Pulmonary artery endothelial cell (primary cell): ENCODE measurements at places on chromosomes 2 and 18.

DNA sequence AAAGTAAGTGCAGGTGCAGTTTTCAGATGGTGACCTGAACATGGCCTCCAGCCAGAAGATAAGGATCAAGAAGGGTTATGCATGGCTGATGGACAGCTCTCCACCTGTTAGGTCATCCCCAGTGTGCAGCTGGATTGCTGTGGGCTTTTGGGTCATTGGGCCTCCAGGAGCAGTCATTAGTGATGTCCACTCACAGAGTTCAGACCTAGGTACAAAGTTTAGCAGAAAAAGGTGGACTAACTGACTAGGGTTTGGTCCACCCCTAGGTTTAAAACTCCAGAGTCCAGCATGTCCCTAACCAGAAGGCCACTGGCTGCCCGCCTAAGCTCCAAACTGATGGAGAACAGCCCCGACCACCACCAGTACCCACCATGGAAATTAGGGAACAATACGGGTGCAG lies 18.3 kb upstream of the SULT1C2 start:
- DNase-seq, result no peak

GRCh38 chr2:236928380-236929037 lies 157.2 kb upstream of the COPS8 start:
- DNase-seq, result no peak

- peak; percentile 17 for DNase-seq
Observed at GRCh38 chr2:57906152-57906732, 140.4 kb upstream of the VRK2 start.

DNA sequence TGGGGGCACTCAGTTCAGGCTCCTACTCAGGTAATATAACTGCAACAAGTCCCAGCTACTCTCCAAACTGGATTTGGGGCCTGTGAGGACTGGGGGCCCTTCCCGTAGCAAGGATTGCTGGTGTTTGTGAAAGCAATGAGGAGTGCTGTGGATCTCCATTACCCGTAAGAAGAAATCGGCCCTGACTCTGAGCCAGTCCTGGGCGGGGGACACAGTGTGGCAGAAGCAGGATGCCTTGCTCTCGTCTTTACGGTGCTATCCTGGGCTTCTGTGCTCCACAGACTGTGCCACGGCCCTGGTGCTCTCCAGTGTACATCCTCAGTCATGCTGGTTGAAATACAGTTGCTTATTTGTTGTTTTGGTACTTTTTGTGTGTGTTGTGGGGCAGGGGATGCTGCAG lies 172.9 kb downstream of the NDUFA10 start:
- no peak for DNase-seq

GRCh38 chr2:131046028-131046917 lies 47.0 kb downstream of the FAM168B start:
- no peak for DNase-seq

GRCh38 chr2:106165561-106165960 lies 28.5 kb downstream of the UXS1 start:
- no peak for DNase-seq

GRCh38 chr2:69529480-69529879 lies 92.2 kb upstream of the NFU1 start:
- no peak for DNase-seq

DNA sequence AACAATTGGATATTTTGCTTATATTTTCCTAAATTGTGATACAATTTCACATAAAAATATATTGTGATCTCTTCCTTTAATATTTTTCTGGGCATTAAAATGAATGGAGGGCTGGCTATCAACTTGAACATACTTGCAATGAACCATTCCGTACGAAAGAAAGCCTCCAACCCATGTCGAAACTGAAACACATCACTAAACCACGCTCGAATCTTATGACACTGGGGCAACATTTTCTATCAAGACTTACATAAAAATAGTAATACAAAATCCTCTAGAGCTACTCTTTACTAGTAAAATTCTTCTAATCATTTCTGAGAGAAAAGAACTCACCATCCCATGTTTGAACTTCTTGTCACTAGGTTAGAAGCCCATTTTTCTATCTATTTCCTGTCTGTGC lies 132.8 kb upstream of the DOK6 start:
- DNase-seq, result no peak

DNA sequence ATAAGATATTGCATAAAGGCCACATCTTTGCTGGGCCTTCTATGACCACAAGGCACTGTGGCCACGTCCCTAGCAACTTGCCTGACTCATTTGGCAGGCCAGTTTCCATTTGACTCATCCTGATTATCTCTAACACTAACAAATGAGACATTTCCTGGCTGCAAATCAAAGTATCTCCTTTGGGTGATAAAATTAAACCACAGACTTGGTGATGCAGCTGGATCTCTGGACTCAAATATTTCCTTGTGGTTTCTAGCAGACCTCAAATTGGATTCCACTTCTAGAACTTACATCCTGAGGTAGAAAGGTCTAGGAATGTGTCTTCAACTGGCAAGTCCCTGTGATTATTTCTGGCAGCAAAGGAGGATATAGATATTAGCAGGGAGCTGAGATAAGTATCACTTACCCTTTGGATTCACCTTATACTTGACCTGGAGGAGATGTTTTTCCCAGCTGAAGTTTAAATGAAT lies 167.9 kb upstream of the NXPH2 start:
- DNase-seq, result no peak

GRCh38 chr2:65969161-65969560 lies 465.8 kb upstream of the MEIS1 start:
- no peak for DNase-seq

GRCh38 chr18:32366586-32367538 lies 103.8 kb downstream of the GAREM1 start:
- no peak for DNase-seq

DNA sequence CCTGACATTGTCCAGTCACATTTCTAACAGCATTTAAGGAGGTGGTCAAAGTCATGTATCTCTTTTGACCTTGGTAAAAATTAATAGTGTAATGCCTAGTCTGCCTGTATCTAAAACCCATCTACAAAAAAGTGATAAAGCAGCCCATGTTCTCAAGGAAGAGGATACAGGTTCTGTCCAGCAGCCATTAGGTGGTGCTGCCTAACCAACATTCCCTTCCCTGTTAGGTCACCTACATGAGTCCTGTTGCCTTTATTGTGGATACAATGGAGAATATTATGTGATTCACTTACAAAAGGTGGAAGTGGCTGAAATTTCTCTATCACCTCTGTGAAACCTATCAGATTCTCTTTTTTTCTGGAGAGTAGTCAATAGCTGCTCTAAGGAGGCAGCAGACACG lies 52.5 kb downstream of the AQP4 start:
- no peak for DNase-seq

- DNase-seq, result peak; percentile 17
Observed at GRCh38 chr2:8151888-8152287, 530.0 kb upstream of the ID2 start.

GRCh38 chr18:68944826-68945225 lies 146.9 kb downstream of the CCDC102B start:
- no peak for DNase-seq

DNA sequence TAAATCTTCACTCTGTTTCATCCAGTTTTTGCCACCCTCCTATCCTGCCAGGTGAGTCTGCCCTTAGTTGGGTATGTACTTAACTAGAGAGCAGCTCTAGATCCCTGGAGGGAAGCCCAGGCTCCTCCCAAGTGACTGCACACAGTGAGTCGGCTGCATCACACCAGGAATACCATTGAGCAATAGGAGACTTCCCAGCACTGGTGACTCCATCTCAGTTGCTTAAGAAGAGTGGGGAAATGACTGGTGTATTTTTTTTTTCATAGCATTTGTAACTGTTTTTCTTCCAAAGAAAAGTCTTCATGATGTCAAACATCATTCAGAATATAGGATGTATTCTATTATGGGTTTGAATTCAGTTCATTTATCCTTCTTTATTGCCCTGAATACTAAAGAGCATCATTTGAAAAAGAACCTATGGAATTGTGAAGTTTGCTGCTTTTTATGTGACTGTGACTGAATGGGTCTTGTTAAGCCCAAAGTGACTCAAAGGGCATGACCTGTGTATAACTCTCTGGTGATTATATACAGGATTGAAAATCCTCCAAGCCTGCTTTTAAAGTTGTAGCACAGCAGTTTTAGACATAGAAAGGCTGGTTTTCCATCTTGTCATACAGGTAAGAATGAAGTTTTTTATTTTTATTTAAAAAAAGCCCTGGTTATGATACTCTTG lies 84.3 kb downstream of the MAP3K20 start:
- DNase-seq, result peak; percentile 8

- DNase-seq, result no peak
Observed at GRCh38 chr2:68709421-68709911, 25.1 kb upstream of the ARHGAP25 start.

DNA sequence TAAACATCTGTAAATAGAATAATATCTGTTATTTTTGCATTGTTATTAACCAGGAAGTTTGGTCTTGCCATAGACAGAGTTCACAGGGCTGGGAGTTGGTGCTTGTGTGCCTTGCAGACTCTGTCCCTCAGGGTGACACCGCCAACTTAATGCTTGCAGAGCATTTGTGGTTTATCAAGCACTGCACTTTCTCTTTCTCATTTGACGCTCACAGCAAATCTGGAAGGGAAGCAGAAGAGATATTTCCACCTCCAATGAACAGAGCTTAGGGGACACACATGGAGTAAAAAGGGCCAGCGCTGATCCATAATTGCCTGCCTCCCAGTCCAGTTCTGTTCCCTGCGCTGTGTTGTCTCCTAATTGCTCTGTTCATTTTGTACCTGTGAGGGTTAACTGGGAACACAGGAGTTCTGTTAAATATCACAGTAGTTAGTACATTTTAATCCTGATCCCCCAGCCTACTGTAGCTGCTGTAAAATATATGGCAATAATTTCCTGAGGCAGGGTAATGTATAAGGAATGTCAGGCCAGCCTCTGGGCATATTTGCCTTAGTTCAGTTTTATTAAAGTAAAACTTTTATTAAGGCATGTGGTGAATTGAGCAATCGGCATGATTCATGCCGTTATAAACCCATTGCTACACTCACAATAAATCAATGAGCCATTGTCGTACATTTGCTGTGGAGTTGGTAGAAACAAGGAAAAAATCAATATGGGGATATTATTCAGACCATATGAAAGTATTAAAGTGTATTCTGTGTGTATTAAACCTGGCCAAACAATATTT lies 182.5 kb upstream of the OSR1 start:
- DNase-seq, result no peak

DNA sequence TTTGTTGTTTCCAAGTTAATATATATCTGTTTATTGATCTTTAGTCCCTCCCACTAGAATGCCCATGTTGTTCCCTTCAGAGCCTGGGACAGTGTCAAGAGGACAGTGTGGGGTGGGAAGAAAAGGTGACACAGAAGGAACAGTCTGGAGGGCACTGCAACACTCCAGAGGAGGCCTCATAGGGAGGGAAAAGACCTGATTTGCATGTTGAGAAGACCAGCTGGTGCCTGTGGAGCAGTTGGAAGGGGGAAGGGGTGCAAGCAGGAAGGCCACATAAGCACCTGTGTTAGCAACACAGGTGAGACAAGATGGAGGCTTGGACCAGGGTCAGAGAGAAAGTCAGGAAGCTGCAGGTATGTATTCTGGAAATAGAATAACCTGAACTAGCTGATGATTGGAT lies 48.1 kb upstream of the FHOD3 start:
- DNase-seq, result no peak

DNA sequence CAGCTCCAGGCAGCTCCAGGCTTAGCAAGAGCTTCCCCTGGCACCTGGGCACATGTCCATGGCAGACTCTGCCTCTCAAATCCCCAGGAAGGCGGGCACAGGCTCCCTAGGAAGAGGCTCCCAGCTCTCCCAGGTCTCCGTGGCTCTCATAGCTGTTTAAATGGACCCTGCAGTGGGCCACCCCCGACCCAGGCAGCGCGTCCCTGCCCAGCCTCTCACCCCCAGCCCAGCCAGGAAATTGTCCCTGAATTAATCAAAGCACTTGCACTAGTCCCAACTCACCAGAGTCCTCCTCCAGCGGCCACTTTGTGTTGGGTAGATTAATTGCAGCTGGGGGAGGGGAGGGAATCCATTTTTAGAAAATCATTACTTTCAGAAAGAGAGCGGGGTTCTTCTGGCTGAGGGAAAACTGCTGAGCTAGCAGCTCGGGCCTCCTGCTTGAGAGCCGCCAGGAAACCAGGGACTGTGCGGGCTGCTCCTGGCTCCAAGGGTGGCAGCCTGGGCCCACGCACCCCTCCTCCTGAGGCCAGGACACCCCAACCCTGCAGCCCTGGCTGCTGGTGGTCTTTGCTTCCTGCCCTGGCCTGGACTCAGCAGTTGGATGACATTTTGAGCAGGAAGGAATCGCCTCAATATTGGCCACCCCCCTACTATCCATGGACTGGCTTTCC lies 36.0 kb downstream of the SMAD7 start:
- no peak for DNase-seq

- DNase-seq, result no peak
Observed at GRCh38 chr2:147847746-147848391, 3.0 kb downstream of the ACVR2A start.

- DNase-seq, result no peak
Observed at GRCh38 chr18:58590254-58590653, 38.6 kb downstream of the ALPK2 start.

DNA sequence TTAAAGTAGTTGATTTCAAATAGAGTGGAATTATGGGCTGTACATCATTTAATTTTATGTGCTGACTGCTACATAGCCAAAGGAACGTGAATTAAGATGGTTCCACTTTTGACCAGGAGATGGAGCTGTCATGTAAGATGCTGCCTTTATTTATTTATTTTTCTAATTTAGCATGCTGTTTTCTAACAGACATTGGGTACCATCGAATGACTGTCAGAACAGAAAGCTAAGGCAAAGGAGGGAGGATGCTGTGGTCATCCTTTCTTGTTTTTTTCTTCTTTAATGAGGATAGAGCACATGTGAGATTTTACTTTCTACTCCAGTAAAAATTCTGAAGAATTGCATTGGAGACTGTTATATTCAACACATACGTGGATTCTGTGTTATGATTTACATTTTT lies at the start of gene SCN2A:
SCN2A (plus strand) TSS at position 185 of the 400 bp plus-strand sequence. CDS start 56,410 bp downstream, outside the sequence.
- peak; percentile 15 for DNase-seq

GRCh38 chr18:24181806-24182205 lies 42.9 kb downstream of the CABYR start:
- no peak for DNase-seq

DNA sequence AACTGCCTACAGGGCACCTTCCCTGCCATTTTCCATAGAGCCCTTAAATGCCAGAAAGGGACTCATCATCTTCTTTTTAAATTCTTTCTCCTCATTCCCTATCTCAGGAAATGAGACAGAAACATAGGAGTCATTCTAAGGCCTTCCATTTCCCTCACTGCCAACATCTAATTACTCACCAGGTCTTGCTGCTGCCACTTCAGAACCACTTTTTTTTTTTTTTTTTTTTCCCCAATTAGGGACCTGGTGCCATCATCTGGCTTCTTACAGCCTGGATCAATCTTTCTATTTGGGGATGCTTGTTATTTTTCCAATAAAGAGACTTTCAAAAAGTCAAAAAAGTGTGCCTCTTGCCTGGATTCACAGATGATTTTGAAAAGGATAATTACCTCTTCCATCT lies 373.4 kb downstream of the LPIN1 start:
- no peak for DNase-seq

- DNase-seq, result no peak
Observed at GRCh38 chr2:68295516-68295915, 24.2 kb downstream of the CNRIP1 start.

DNA sequence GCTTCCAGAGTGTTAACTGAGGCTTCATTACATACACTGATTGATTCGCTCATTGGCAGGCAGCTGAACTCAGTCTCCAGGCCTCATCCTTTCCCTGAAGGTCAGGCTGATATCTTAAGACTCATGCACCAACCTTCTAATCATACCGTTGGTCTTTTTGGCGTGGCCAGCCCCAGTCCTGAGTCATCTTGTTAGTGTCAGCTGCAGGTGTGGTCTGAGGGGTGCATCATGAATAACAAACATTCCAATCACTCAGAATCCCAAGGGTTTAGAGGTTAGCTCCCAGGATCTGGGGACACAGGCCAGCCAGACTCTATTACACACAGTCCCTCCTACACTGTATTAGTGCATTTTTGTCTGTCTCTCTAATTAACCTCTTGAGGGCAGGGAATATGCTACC lies 271.5 kb downstream of the HRH4 start:
- DNase-seq, result no peak
